Tibial nerve (tissue), 4 donors: ENCODE measurements at places on chromosomes 7 and 10. TPM values are rescaled to one million over a fixed set of nuclear protein-coding genes. Genes with fewer than 3 reads are reported as not detected.

DNA sequence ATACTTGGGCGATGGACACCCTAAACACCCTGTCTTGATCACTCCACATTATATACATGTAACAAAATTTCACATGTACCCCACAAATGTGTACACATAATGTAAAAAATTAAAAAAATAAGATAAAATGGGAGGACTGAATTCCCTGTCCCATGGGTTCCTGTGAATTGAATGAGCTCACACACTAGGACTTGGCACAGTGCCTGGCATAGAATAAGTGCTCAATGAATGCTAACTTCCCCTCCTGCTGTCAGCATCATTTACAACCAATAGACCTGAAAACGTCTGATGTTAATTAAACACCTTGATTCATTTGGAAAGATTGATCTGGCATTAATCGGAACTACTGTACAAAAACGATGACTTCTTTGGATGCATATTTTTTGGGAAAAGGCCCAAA, 117.3 kb upstream of the ZNF438 start:
- no peak overlapping the region for H3K4me3 ChIP-seq
- no peaks in the 10 kb centered on the region for H3K36me3 ChIP-seq
- no peak overlapping the region for H3K27ac ChIP-seq
- peaks cover 10% of the 10 kb centered on the region for H3K4me1 ChIP-seq
- DNase-seq, result no peak

- H3K27ac ChIP-seq, result peak overlapping the region; percentile 92
- H3K4me1 ChIP-seq, result no peaks in the 10 kb centered on the region
- DNase-seq, result no peak
- no peaks in the 10 kb centered on the region for H3K36me3 ChIP-seq
These were observed 85.9 kb downstream of the ANK3 start for GRCh38 chr10:60303778-60304177.

- no peaks in the 10 kb centered on the region for H3K36me3 ChIP-seq
- no peaks in the 10 kb centered on the region for H3K4me1 ChIP-seq
- H3K4me3 ChIP-seq, result no peak overlapping the region
- no peaks in the 10 kb centered on the region for H3K27me3 ChIP-seq
These were observed 271.7 kb downstream of the TCF7L2 start for GRCh38 chr10:113221756-113222168.

Gene CYP2C9
- not detected for total RNA-seq

DNA sequence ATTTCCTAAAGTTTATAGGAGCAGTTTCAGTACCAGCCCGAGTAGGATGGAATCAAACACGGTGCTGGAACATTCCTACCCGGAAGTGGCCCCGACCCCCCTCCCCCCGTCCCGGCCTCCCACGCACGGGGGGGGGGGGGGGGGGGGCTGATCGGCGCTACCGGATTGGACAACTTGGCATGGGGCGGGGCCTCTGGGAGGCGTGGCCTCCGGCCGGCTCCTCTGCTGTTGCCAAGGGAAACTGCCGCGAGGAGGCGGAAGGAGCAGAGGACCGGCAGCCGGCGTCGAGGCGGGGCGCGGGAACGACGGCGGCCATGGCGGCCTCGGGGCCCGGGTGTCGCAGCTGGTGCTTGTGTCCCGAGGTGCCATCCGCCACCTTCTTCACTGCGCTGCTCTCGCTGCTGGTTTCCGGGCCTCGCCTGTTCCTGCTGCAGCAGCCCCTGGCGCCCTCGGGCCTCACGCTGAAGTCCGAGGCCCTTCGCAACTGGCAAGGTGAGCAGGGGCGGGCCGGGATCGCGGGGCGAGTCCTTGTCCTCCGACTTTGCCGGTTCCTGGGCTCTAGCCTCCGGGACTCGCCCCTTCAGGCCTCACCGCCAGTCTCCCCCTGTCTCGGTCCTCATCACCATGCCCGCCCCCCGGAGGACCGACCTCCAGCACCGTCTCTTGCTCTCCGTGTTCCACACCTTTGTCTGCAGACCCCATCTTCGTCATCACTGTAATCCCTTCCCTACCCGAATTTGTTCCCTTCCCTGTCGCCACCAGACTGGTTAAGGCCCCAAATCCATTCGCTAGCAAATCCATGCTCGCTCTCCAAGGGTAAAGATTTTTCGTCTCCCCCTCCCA, at the start of gene RHBDD2:
TSS of gene RHBDD2 (plus strand) at position 266 of the 843 bp plus-strand sequence. CDS start at position 315, 49 bp downstream.
- H3K36me3 ChIP-seq, result peaks cover 30% of the 10 kb centered on the region
- H3K4me1 ChIP-seq, result peaks cover 14% of the 10 kb centered on the region
- H3K27me3 ChIP-seq, result no peaks in the 10 kb centered on the region

GRCh38 chr7:44403176-44403759, 77.9 kb upstream of the CAMK2B start:
- no peaks in the 10 kb centered on the region for H3K27me3 ChIP-seq
- H3K36me3 ChIP-seq, result no peaks in the 10 kb centered on the region
- no peak for DNase-seq
- H3K27ac ChIP-seq, result no peak overlapping the region

DNA sequence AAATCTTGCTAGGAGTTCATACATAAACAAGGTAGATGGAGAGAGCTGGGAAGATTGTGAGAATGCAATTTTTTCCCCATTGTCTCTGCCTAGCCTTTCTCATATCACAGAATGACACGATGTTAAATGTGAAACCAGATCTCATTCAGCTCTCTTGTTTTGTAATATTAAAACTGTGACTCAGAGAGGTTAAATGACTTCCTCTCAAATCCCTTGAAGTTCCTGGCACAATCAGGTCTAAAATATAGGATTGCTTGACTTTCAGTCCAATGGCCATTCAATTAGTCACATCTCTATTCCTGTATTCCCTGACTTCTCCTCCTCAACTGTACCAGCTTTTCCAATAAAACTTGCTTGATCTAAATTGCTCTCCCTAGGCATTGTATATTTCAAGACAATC, 3.1 kb downstream of the ANKRD22 start:
- no peaks in the 10 kb centered on the region for H3K36me3 ChIP-seq
- H3K4me1 ChIP-seq, result no peaks in the 10 kb centered on the region
- DNase-seq, result no peak
- H3K4me3 ChIP-seq, result no peak overlapping the region

GRCh38 chr7:83413424-83413823, 235.5 kb downstream of the SEMA3E start:
- H3K27me3 ChIP-seq, result no peaks in the 10 kb centered on the region
- DNase-seq, result no peak
- H3K4me1 ChIP-seq, result no peaks in the 10 kb centered on the region
- H3K4me3 ChIP-seq, result no peak overlapping the region
- H3K27ac ChIP-seq, result no peak overlapping the region
- H3K36me3 ChIP-seq, result no peaks in the 10 kb centered on the region

GRCh38 chr10:50439806-50440205, 183.9 kb downstream of the SGMS1 start:
- H3K4me3 ChIP-seq, result no peak overlapping the region
- DNase-seq, result no peak

GRCh38 chr7:83957333-83957732, 237.3 kb downstream of the SEMA3A start:
- H3K27ac ChIP-seq, result no peak overlapping the region
- no peaks in the 10 kb centered on the region for H3K27me3 ChIP-seq

GRCh38 chr7:348480-348844, 58.5 kb downstream of the FOXL3 start:
- peaks cover 18% of the 10 kb centered on the region for H3K4me1 ChIP-seq
- no peaks in the 10 kb centered on the region for H3K36me3 ChIP-seq
- H3K27me3 ChIP-seq, result no peaks in the 10 kb centered on the region
- DNase-seq, result no peak

DNA sequence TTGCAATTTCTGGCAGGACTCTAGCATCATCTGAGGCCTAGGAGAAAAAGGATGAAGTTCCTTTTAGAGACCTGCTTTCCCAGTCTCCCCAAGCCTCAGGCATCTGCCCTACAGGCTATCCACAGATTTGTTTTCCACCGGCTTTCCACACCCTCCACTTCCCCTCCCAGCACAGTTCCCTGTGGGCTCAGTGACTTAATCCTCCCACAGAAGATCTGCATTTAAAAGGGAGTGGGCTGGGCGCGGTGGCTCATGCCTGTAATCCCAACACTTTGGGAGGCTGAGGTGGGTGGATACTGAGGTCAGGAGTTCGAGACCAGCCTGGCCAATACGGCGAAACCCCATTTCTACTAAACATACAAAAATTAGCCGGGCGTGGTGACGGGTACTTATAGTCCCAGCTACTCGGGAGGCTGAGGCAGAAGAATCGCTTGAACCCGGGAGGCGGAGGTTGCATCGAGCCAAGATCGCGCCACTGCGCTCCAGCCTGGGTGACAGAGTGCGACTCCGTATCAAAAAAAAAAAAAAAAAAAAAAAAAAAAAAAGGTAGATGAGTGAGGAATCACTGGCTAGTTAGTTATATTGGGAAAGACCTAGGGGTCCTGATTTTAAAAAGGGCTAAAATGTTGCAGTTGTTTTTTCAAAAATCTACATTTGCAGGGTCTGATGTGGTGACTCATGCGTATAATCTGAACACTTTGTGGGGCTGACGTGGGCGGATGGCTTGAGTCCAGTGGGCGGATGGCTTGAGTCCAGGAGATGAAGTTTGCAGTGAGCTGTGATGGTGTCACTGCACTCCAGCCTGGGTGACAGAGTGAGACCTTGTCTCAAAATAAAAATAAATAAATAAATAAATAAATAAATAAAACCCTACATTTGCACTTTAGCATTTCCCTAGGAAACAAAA, 119.5 kb downstream of the BAMBI start:
- H3K36me3 ChIP-seq, result no peaks in the 10 kb centered on the region
- no peak overlapping the region for H3K27ac ChIP-seq
- DNase-seq, result no peak
- peaks cover 8% of the 10 kb centered on the region for H3K4me1 ChIP-seq
- no peaks in the 10 kb centered on the region for H3K27me3 ChIP-seq

GRCh38 chr7:117014673-117015133, 61.4 kb downstream of the ST7 start:
- no peaks in the 10 kb centered on the region for H3K4me1 ChIP-seq
- no peaks in the 10 kb centered on the region for H3K36me3 ChIP-seq
- H3K27me3 ChIP-seq, result no peaks in the 10 kb centered on the region

DNA sequence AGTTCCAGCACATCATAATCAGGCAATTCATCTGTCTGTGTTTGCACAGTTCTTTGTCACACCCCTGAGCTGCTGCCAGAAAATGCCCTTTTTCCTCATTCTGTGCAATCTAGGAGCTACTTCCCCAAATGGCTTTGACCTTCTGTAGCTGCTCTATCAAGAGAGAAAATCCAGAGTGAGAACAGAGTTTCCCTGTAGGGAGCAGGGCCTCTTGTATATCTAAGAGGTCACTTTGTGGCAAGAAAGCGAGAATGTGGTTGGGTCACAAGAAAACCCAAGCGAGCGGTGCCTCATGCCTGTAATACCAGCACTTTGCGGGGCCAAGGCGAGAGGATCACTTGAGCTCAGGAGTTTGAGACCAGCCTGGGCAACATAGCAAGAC, 24.3 kb downstream of the SLC29A3 start:
- no peak overlapping the region for H3K27ac ChIP-seq
- H3K4me1 ChIP-seq, result no peaks in the 10 kb centered on the region
- H3K27me3 ChIP-seq, result no peaks in the 10 kb centered on the region
- no peak overlapping the region for H3K4me3 ChIP-seq

DNA sequence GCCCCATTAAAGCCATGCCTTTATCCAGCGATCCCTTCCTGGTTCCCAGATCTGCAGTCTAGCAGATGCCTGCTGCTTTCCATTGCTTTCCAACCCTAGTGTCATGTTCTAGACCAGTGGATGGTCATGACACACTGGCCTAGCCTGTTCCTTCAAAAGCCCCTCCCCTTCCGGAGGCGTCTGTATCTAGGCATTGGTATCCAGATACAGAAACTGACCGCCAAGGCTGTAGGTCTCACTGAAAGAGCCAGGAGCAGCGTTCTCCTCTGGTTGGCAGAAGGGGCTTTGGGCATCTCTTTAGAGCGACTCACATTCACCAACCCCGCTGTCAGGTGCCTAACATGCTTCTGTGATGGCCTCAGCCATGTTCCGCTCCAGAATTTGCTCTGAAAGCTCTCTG, 22.6 kb downstream of the JCAD start:
- H3K4me1 ChIP-seq, result peaks cover 15% of the 10 kb centered on the region
- no peak overlapping the region for H3K4me3 ChIP-seq
- no peak for DNase-seq
- no peak overlapping the region for H3K27ac ChIP-seq
- H3K36me3 ChIP-seq, result no peaks in the 10 kb centered on the region

Gene AQP1
- 818 TPM for total RNA-seq

GRCh38 chr7:82406937-82407336, 36.6 kb downstream of the CACNA2D1 start:
- H3K27me3 ChIP-seq, result no peaks in the 10 kb centered on the region
- no peak overlapping the region for H3K27ac ChIP-seq
- no peak for DNase-seq
- peaks cover 3% of the 10 kb centered on the region for H3K36me3 ChIP-seq
- H3K4me1 ChIP-seq, result no peaks in the 10 kb centered on the region

GRCh38 chr7:154884348-154884920, 118.5 kb downstream of the PAXIP1 start:
- H3K27me3 ChIP-seq, result no peaks in the 10 kb centered on the region
- no peak for DNase-seq
- no peaks in the 10 kb centered on the region for H3K4me1 ChIP-seq
- H3K36me3 ChIP-seq, result no peaks in the 10 kb centered on the region
- H3K27ac ChIP-seq, result no peak overlapping the region
- H3K4me3 ChIP-seq, result no peak overlapping the region
